ENCODE measurements at places on chromosomes 6 and 20.

DNA sequence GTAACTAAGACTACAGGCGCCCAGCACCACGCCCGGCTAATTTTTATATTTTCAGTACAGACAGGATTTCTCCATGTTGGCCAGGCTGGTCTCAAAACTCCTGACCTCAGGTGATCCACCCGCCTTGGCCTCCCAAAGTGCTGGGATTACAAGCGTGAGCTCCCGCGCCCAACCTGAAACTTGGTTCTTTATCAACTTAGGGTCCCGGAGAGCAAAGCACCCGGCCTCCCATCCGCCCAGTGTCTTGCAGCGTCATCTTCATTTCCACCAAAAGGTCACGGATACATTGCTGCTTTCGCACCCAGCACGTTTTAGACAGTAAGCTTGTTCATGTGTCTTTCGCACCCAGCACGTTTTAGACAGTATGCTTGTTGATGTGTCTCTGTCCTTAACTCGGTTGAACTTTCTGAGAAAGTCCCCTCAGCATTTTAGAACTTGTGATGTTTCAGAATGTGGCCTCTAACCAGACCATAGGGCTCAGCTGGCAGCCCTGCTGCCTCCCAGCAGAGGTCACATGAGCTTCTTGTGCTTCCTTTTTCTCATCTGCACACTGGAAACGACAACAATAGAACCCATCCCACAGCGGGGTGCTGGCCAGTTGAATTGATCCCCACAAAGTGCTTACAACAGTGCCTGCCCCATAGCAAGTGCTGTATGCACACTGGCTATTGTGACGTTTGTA lies 48.8 kb downstream of the PRR18 start:
- DNase-seq, result peak; percentile 87

- peak; percentile 42 for DNase-seq
These were observed 82.2 kb upstream of the PMEPA1 start for GRCh38 chr20:57791966-57792365.

DNA sequence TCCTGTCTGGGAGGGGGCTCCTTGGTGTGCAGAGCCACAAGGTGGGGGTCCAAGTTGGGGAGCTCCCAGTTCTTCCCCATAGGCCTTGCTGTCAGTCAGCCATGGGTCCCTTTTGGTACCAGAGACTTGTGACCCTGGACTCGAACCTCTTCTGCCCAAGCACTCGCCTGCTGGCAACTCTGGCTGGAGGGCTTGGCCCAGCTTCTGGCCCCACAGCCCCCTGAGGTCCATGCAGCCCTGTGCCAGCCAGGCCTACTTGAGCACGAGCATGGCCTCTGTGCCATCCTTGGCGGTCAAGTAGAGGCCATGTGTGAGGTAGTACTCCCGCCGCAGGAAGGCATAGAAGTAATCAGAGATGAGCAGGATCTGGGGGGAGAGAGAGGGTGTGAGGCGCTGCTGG lies 2.1 kb downstream of the MAP1LC3A start:
- no peak for DNase-seq

DNA sequence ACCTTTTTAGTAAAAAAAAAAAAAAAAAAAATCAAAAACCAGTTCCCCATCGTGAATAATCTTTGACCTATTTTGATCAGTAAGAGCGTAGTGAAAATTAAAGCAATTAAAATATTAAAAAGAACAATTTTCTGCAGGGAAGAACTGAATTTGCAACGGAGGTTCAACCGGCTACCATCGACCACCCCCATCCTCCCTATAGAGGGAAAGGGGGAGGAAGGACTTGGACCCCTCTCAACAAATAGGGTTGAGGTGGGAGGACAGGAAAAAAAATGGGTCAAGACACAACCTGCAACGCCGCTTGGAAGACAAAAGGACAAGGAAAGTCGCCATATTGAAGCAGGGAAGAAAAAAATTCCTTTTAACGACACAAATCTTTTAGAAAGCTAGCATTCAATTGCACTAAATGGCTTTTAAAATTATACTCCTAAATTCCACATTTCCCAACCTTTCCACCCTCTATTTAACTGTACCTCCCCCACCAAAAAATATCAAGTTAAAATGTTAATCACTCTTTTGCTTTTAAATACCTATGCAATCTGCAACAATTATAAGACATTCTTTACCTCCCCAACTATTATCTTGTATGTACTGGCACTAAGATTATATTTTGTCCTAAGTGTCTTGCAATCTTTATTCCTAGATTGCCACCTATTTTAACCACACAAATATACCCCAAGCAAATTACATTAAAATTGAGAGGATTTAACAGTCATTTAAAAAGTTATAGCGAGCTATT lies 1.7 kb downstream of the PPP1R10 start:
- peak; percentile 65 for DNase-seq

DNA sequence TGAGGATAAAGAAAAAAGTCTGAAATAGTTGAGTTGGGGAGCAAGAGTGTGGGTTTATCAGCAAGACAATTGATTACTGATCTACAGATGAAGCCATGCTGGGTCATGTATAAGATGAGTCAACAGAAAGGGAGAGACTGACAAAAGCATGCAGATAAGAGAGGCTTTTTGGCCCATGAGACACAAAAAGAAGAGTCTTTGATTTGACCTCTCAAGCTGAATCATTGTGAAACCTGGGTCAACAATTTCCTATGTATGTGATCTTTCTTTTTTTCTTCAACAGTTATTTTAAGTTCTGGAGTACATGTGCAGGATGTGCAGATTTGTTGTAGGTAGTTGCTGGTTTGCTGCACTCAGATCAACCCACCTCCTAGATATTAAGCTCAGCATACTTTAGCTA lies 15.9 kb downstream of the RIMS1 start:
- DNase-seq, result no peak

DNA sequence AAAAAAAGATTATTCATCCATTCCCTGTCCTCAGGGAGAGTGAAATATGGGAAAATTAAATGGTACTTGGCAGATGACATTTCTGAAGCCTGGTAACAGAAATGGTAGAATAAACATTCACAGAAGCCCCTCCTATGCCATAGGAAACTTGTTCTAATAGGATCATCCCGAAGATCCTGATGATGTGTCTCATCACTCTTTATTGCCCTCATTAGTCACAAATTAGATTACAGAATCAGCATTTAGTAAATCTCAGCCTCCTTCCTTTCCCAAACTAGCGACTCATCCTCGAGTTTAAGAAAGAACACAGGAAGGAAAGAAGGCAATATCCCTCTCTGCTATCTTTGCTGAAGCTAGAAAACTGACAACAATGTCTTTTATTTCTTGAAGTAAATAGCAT lies 154.4 kb downstream of the TMEM200A start:
- no peak for DNase-seq

DNA sequence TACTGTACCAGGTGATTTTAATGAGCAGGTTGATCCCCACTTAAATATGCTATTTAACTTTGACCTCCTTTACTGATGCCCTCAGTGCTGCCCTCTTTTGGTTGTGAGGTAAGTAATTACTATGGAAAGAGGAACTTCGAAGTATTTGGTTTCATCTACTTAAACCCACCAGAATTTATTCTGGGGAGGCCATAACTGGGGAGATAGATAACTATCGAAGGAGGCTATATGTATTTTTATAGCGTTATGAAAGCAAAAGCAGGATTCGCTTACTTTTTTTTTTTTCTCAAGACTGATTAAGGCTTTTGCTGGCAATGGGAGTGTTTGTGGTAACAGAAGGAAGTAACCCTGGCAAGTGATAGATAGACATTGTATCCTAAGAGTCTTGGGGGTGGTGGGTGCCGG lies 168.9 kb upstream of the CENPW start:
- peak; percentile 36 for DNase-seq

Measured in inflammatory macrophage treated with lipopolysaccharide for 4 hours (primary cell).